H9 (cell line): ENCODE measurements at places on chromosomes 2 and 18.

- DNase-seq = no peak
Measured at GRCh38 chr2:208294482-208295024, 28.5 kb downstream of the PIKFYVE start.

- no peak for DNase-seq
Measured at GRCh38 chr2:63796366-63796765, 45.3 kb upstream of the UGP2 start.

GRCh38 chr2:147232225-147232669, 612.6 kb upstream of the ACVR2A start:
- DNase-seq = no peak

DNA sequence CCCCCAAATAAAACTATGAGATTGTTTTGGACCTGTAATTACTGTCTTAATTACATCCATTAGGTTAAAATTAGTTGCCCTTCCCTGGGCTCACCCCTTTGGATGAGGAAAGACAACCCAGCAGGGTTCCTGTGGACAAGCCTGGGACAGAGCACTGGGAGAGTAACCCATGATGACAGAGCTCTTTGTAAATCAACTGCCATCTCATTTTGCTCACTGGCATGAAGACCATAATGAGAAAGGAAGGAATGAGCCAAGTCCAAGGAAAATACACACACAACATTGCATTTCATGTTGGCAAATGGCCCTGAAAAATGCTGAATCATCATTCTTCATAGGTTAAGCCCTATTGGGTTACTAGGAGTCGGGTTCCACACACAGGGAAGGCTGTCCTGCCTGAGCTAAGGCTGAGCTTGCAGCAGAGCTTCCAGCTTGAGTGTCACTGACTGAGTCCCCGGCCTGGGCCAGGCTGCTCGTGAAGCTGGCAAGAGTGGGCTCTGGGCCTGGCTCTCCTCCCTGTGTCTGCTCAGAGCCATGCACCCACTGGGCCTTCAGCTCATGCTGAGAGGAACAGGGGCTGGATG, 94.1 kb upstream of the ACAA2 start:
- no peak for DNase-seq

DNA sequence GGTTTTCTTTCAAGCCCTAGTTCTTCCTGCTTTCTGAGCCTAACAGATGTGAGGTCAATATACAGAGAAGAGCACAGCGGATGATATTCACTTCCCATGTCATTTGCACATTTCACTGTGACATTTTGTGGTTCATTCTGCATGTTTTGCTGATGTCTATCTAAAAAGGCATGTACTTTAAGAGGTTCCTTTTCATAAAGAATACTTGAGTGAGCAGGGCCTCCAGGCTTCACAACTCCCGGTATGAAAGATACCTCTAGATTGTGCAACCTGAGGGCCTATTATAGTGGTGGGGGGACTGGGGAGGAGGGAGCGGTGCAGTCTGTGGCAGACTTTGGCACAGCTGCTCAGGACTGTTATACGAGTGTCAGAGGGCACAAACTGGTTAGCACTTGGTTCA, 54.6 kb downstream of the CPO start:
- no peak for DNase-seq

DNA sequence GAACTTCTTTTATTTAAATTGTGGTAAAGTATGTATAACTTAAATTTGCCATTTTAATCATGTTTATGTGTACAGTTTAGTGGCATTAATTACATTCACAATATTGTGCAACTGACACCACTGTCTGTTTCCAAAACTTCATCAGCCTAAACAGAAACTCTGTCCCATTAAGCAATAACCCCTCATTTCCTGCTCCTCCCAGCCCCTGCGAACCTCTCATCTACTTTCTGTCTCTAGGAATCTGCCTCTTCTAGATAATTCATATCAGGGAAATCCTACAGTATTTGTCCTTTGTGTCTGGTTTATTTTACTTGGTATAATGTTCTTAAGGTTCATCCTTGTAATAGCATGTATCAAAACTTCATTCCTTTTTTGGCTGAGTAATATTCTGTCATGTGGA, 75.1 kb downstream of the BOLA3 start:
- no peak for DNase-seq

DNA sequence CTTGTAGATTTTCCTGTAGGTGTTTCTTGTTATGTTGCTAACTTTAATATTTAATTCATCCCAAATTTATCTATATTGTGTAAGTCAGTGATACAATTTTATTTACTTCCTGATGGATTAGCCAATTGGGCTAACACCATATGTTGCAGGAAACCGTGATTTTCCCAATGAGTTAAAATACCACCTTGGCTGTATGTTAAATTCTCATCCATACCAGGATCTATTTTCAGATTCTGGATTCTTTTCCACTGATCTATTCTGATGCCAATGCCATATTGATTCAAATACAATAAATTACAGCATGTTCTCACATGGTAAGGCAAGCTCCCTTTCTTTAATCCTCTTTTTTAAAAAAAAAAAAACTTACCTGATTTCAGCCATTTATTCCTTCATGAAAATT, 85.8 kb upstream of the DNAJC10 start:
- no peak for DNase-seq

DNA sequence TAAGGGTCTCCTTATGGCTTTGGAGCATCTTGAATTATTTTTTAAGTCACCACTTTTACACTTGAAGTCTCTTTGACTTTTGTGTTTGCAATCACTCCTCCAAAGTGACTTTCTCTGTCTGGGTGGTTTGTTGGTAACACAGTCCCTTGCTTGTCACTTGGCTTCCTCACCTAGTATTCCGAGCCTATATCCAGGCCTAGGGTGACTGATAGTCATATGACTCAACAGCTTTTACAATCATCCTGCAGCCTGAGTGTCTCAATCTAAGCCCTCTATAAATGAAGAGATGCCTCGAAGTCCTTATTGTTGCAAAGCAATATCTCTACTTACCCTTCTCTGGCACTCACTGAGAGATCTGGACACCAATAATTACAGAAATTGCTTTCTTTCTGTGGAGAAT, 53.9 kb upstream of the SETBP1 start:
- no peak for DNase-seq

DNA sequence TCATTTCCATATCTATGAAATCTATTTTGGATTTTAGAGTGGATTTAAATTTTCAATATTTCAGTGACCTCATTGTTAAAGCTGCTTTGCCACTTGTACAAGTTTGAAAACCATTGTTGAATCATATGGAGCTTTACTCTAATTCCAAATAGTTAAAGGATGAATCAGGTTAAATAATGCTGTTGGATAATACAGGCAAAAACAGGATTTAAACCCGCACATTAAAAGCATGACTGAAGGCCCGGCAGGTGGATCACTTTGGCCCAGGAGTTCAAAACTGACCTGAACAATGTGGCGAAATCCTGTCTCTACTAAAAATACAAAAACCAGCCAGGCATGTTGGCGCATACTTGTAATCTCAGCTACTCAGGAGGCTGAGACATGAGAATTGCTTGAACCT, 68.3 kb downstream of the RIF1 start:
- no peak for DNase-seq

- DNase-seq = no peak
Measured at GRCh38 chr2:67825476-67825875, 237.3 kb downstream of the C1D start.

DNA sequence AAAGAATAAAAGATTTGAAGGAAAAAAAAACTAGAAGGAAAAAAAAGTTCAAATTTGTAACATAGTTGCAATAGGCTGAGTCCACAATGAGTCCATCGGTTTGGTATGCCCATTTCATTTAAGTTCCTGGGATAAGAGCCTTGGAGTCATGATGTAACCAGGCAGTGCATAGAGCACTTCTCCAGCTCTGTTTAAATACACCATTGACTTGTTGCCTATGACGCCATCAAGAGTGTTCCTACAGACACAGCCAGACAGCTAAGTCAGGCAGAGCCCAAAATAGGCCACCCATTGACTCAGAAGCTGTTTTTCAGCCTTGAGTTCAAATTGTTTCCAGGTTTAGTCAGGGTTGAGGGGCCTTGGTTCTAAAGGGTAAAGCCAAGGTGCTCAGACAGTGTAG, 44.9 kb downstream of the SOCS6 start:
- DNase-seq = no peak

DNA sequence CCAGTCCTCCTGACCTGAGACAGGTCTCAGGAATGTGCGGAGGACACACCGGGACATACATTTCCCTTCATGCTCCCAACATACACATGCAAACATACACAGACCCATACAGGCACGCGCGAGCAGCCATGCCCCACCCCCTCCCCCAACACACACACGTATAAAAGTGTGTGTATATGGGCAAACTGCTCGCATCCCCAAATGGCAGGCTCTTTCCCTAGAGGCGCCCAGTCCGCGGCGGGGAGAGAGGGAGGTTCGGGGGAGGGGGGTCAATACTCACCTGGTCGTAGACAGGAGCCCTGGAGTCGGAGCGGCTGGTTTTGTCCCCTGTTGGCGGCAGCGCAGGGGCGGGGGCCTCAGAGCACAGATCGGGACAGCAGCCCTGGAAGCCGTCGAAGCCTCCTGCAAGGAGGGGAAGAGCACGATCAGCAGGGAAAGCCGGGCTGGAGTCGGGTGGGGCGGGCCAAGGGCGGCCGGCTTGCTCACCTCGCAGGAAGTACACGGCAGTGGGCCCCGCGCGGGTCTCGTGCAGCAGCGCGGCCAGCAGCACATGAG, 682 bp downstream of the DUSP2 start:
- DNase-seq = peak; percentile 52

DNA sequence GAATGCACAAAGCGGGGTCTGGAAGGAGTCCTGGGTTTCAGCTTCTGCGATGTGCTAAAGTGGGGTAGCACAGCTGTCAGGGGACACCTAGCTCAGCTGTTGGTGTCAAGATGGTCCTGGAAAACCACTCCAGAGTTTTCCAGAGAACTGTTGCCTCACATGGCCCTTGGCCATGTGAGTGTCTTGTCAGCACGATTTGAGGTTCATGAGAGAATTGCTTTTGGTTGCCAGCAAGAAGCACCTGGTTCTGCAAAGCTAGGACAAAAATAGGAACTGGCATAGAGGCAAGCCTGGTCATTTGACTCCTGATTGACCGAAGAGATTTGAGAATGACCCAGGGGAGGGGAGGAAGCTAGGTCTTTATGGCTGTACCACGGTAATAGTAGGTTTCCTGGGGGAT, 50.4 kb upstream of the CTLA4 start:
- no peak for DNase-seq

GRCh38 chr18:45517181-45517741, 98.0 kb upstream of the SLC14A2 start:
- DNase-seq = no peak

- DNase-seq = no peak
Measured at GRCh38 chr2:139798391-139798790, 1018.2 kb upstream of the NXPH2 start.

DNA sequence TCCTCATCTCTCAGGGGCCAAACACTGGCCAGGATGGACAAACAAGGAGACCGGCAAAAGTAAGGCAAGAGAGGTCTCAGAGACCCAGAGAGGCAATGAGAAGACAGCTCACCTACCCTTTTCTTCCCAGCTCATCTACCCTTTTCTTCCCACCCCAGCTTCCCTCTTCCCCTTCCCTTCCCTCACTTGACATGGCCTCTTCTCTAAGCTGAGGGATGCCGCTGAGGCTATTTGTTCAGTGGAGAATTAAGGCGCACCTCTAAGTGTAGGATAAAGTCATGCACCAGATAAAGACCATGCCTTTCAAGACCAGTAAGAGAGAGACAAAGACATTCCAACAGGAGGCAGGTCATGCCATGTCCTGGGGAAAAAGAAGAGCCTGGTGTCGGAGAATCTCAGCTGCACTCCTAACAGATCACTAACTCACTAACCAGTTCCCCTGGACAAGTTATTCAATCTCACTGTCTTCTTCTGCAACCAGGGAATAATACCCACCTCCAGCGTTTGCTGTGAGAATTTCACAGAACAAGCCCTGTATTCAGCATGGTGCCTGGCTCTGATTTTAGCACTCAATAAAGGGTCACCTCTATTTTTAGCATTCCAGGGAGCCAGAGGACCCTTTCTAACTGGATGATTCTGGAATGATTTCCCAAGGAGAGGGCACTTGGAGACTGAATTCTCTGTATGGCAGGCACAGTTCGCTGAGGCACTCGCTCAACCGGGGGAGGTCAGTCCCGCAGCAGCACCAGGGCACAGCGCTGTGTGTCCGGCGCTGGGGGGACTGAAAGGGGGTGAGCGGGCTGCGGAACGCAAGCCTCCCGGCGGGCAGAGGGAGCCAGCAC, 3.0 kb upstream of the FOSL2 start:
- no peak for DNase-seq

GRCh38 chr2:124250433-124250832, 225.3 kb downstream of the CNTNAP5 start:
- no peak for DNase-seq

DNA sequence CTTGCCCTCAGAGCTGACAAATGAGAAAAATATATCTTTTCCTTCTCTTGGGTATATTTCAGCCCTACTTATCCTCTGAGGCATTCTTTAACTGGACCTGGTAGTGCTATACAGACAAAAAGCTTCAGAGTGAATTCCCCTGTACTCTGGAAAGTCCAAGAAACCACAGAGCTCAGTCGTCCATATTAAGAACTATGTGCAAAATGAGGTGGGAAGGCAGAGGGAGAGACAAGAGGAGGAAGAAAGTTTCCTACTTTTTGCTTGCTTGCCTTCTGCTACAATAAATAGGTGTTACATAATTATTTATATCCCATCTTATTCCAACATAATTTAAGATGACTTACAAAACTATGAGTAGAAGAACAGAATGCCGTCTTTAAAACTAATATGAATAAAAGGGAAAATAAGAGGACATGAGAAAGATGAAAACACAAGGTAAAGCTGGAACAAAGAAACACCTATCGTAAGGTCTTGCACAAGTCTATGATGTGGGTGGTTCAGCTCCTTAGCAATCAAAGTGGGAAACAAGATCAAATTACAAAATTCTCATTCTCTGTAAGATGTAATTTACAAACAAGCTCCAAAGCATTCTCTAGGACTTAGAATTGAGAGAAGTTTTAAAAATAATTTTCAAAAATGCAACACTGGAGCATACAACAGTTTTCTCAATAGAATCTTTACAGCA, 97.9 kb downstream of the BAZ2B start:
- DNase-seq = no peak

GRCh38 chr2:149579972-149580882, 7.3 kb downstream of the MMADHC start:
- no peak for DNase-seq

DNA sequence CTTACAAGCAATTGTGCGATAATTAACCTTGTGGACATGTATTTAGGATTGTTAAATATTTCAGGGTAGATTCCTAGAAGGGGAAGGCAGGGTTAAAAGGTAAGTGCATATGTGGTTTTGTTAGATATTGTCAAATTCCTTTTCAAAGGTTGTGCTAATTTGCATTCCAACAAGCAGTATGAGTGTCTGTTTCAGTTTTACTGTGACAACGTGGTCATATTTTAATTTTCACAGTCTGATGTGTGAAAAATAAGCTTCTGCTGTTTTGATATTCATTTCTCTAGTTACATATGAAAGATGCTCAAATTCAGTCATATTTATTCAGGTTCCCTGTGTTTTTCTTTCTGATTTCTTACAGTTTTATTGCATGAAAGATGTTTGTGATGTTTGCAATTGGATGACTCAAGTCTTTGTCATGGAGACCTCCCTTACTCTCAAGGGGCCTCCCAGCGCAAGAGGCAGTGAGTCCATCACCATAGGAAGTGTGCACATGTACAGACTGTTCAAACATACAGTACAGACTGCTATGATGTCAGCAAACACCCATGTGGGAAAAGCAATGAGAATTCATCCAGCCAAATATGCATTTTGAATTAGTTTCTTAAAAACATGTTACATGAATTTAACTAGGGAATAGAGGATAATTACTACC, 310.8 kb downstream of the GALR1 start:
- DNase-seq = no peak

- DNase-seq = no peak
Measured at GRCh38 chr18:76503649-76504386, 8.8 kb upstream of the ZNF516 start.
